GM20000 (cell line): ENCODE measurements at places on chromosomes 2 and 18.

- DNase-seq, result no peak
These were observed 38.1 kb downstream of the PLEK start for GRCh38 chr2:68403199-68403644.

DNA sequence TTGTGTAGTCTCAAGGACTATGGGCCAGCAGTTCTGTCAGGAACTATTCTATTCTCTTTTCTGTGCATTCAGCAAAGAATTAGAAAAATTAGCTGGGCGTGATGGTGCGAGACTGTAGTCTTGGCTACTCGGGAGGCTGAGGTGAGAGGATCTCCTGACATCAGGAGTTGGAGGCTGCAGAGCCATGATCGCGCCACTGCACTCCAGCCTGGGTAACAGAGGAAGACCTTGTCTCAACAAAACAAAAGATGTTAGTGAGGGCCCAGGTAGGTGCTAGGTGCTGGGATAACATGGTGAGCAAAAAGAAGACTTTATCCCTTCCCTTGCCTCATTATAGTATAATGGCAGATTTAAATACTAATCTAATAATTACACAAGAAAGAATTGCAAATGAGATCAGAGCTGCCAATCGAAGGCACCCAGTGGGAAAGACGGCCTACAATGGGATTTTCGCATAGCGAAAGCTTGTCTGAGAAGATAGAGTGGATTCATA is 447 bp upstream of the MRPL19 start:
- no peak for DNase-seq

DNA sequence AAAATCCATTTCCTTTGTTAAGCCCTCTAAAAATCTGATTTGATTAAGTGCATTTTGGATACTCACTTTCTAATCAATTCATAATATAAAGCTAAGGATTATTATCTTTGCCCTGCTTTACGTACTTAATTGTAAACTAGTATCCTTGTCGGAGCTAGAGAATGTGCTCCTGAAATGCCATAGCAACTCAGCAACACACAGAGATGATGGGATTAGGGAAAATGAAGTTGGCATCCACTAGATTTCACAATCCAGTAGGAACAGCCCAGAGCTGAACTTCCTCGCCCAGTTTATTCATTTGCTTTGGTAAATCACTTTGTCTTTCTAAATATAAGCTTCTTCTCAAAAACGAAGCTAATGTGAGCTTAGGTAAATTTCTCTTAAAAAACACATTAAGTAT is 386.3 kb downstream of the CTNNA2 start:
- no peak for DNase-seq

- no peak for DNase-seq
These were observed 50.6 kb upstream of the IKZF2 start for GRCh38 chr2:213202011-213202410.

DNA sequence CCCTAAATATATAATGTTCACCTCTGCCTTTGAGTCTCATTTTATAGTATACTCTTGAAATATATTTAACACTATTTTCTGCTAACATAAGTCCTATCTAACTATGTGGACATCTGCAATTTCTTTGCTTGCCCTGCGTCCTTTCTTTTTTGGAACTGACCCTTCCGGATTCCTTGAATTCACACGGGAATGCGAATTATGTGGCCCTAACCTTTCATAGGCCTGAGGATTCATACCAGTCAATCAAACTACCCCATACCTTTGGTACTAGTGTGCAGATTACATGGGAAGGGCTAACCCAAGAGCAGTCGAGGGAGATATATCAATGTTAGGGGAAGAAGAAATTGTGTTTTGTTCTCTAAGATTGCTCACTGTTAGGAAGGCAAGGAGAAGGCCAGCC is 56.4 kb downstream of the NRXN1 start:
- no peak for DNase-seq

GRCh38 chr2:66573416-66573815 is 138.5 kb downstream of the MEIS1 start:
- no peak for DNase-seq

DNA sequence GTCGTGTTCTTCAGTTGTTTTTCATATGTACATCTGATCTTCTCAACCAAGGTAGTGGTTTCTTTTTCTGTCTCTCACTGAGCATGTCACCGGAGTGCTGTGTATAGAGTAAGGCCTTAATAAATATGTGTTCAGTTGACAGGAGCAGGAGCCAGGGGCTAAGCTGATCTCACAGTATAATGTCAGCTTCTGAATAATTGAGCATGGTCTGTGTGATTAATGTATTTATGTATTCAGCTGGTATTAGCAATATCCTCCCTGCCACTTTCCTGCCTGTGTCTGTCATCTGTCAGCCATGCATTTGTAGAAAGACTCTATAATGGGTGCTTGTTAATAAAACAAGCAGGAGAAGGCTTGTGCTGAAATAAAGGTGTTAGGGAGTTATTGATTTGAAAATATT is 198.9 kb downstream of the ADCYAP1 start:
- DNase-seq, result no peak

- no peak for DNase-seq
These were observed 119.5 kb upstream of the ZFP36L2 start for GRCh38 chr2:43345872-43346271.

- DNase-seq, result peak; percentile 42
These were observed 2.2 kb downstream of the INO80D start for GRCh38 chr2:206083602-206084438.

- no peak for DNase-seq
These were observed 127.8 kb downstream of the FAM210A start for GRCh38 chr18:13598591-13598990.

DNA sequence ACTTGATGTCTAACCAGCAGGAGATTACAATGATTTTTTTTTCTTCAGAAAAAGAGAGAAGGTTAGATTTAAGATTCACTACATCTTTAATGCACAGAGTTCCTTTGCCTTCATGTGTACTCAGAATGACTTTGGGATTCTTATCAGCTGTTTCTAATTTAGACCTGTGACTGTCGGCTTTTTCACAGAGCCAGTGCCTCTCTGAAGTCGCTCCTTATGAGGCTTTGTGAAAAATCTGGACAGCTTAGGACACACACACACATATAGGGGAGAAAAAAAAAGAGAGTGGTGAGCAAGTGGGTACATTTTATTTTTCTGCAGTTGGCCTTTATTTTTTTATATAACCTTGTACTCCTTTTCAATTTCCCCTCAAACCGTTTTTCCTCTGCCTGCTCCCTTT is 893.1 kb upstream of the CELF4 start:
- DNase-seq, result no peak

DNA sequence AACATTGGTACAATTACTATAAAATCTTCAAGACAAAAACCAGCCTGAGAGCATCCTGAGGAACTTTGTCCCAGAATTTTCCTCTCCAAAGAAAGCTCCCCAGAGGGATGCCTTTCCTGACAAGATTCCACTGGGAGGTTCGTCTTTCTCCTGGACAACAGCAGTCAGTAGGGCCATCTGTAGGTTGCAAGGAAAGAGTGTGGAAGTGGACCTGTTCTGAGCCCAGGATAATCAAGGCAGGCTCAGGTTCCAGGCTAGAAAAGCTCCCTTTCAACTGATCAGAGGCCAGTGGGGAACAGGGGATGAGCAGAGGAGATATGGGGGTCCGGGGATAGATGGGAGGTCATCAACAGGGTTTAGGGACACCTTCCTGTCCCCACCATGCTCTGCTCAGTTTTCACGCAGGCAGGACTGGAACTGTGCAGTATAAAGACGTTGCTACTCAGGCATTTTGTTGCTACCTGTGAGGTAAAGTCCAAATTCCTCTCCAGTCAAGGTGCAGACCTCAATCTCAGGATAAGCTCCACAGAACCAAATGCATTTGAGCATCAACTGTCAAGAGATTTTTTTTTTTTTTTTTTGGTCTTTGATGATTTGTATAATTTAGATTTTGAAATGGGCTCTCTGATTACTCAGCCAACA is 126.2 kb downstream of the STRN start:
- DNase-seq, result no peak

GRCh38 chr2:10572701-10573100 is 117.1 kb downstream of the NOL10 start:
- no peak for DNase-seq

DNA sequence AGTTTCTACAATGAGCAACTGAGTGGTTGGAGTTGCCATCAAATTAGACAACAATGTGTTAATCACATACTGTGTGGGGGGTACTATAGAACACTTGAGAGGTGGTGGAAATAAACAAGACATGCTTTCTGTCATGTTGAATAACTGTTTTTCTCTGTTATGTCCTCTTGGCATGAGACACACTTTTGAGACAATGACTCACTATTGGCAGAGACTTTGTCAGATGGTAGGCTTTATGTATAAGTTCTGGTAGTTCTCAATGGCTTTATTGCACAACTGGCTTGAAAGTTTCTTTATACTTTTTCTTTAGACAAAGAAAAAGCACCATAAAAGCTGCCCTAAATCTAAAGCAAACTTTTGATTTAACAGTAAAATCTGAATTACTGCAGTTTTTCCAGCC is 578.7 kb downstream of the ADCYAP1 start:
- no peak for DNase-seq
